Pons (tissue), 1 donor: ENCODE measurements at places on chromosomes 13 and 19.
A peak's percentile ranks its signal among the peaks of the same experiment; 100 is the strongest.

DNA sequence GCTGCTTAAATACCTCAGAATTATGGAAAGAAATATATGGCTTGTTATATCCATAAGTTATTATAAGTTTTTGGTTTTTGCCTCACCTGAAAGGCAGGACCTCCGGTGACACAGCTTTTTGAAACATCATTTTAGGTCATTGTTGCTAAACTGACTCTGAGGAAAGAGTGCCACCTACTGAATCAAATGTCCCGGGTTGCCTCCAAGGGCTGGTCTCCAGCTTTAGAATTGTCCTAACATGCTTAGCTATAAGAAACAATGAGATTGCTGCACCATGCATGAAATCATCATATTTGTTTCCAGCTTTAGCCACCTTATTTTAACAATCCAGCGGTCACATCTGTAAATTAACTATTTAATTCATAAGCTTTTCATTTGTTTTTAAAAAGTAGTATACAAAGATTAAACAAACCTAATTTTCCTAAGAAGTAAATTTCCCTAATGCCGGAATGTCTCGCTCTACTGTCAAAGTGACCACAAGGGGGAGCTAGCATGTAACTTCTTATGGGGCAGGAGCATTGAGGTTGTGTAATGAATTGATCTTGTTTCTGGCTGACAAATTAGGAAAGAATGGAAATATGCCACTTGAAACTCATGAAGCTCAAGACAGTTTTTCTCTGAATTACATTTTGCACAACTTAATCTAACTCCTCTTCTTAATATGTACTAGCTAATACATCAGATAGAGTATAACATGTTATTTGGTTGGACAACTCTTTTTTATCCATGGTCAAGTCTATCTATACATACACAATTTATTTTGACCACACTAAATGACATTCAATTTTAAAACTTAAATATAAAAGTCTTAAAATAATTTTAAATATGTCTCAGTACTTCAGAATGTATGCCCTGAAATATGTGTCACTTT, 6.7 kb upstream of the PCDH17 start:
- peak; percentile 88 for DNase-seq

DNA sequence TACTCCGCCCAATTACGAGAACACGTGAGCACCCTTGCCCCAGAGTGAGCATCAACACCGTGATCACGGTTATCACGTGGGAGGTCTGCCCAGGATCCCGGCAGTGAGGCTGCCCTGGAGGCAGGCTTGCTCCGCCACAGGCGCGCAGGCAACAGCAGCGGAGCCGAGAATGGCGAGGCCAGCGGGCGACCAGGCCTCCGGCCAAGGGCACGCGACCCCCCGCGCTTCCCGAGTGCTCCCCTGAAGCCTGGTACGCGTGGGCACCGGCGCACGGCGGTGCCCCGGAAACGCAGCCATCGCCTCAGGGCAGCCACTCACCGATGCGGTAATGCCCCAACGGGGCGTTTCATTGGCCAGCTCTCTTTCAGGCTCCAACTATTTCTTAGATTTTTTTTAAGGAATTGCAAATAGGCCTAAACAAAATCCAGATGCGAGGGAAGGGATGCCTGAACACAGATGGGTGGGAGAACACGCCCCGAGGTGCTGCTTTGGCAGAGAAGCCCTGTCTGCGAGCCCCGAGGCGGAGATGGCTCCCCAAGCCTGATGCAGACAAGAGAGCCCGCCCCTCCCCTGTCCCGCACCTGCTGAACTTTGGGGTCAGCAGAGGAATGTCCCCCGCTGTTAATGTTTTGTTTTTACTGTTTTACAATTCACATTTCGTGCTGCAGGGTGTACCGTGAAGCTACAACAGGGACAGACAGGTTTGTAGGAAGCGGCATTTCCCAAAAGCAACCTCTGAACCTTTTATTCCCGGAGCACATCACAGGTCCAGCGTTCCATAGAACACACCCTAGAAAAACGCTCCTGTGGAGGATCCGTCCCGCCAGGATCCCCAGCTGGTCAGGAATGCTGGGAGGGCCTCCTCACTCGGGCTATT, 132.7 kb downstream of the ZDHHC20 start:
- DNase-seq = peak; percentile 29

DNA sequence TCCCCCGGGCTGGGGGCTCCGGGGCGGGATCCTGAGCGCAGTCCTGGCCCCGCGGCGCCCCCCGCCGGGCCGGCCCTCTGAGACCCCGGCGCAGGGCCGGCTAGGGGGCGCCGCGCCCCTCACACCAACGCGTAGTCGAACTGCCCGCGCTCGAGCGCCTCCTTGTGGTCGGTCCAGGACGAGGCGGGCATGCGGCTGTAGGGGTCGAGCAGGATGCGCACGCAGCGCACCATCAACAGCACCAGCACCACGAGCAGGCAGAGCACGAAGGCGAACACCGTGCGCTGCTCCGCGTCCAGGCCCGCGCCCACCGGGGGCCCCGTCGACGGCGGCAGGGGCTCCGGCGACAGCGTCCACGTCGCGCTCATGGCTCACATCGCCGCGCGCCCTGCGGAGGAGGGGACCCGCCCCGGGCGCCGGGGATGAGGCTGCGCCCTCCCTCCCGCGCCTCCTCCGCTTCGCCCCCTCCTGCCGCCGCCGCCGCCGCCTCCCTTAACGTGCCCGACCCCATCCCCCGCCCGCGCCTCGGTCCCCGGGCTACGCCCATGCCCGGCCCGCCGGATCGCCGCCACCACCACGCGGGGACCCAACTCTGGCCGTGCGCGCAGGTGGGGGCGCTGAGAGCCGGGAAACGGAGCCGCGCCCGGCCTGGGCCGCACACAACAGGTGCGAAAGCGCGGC, 624 bp downstream of the CTXN1 start:
- DNase-seq = no peak

- DNase-seq = no peak
Observed at GRCh38 chr19:2574478-2574931, 98.6 kb downstream of the GADD45B start.

GRCh38 chr13:96238241-96238640, 148.3 kb downstream of the HS6ST3 start:
- peak; percentile 74 for DNase-seq
